DMS 273 treated with DMSO at 0.1 percent for 48 hours (cell line): ENCODE measurements at places on chromosomes 4 and X.

DNA sequence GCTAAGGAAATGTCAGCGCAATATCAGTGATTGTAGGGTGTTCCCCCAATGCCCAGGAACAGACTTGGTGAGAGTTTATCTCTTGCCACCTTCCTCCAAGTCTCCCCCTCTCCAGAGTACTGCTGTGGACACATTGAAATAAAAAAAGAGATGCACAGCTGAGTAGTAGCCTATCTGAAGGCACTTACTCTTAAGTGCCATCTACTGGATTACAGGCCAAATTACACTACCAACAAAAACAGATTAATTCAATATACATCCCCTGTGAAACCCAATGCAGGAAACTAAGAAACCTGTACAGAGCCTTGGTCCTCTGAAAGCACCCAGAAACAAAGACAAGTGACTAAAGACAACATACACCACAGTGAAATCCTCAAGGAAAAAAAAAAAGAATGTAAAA is 460.3 kb downstream of the ZIC3 start:
- peak; percentile 1 for DNase-seq

- DNase-seq = no peak
These were observed 24.9 kb downstream of the GPRASP3 start for GRCh38 chrX:102745513-102745856.

- DNase-seq = no peak
These were observed 65.2 kb upstream of the FAM47B start for GRCh38 chrX:34877436-34877835.

DNA sequence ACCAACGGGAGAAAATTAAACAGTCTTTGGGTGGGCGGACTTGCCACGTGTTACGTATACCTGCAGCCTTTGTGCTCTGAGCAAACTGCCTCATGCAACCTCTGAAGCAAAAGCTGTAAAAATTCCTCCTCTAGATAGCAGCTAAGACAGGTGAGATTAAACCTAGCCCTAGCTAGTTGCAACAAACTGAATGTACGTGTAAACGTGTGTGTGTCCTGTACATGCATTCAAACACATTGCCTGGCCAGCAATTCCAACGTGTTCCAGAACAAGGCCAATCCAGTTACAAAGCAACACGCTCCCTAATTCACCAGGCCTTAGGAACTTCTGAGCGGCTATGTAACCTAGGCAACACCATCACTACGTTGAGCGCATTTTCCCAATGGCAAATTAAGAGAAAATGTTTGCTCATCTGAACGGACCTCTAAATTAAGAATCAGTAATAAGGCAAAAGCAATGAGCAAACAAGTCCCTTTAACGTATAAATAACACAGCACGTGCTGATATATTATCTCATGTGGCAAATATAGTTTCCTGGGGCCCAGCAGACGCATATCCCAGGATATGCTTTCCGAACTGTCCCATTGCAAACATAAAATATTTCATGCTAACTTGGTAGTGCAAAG is 792 bp downstream of the PPID start:
- no peak for DNase-seq

- no peak for DNase-seq
These were observed 731.3 kb downstream of the DMD start for GRCh38 chrX:32480019-32480418.

GRCh38 chrX:107008034-107008433 is 8.0 kb upstream of the MORC4 start:
- no peak for DNase-seq

DNA sequence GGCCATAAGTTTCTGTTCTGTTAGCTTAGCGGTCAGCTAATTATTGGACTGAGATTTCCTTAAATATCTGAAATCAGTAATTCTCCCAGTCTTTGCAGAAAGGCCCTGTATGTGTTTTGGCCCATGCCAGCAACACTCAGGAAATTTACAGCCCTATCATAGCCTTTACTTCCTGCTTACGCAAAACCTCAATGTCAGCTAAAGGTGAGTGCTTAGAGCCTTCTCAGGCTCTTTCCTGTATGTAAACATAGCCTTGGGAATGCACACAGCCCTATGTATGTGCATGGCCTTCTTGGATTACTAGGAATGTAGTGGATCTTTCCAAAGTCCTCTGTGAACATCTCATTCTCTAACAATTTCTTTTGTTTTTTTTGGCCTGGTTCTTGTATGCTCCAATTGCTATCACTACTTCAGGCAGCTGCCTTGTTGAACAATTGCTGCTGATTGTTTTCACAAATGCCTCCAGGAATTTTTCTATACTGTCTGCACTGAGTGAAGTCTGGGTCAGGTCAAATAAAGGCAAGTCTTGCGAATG is 200.0 kb downstream of the PPP1R2C start:
- no peak for DNase-seq

- peak; percentile 48 for DNase-seq
These were observed 75.7 kb upstream of the LRPAP1 start for GRCh38 chr4:3607690-3608552.

- DNase-seq = no peak
These were observed 123.2 kb downstream of the PABPC4L start for GRCh38 chr4:134078230-134078914.

GRCh38 chr4:89254847-89255246 is 52.8 kb downstream of the GPRIN3 start:
- DNase-seq = no peak

GRCh38 chrX:19695884-19696283 is 180.6 kb upstream of the MAP3K15 start:
- DNase-seq = no peak

DNA sequence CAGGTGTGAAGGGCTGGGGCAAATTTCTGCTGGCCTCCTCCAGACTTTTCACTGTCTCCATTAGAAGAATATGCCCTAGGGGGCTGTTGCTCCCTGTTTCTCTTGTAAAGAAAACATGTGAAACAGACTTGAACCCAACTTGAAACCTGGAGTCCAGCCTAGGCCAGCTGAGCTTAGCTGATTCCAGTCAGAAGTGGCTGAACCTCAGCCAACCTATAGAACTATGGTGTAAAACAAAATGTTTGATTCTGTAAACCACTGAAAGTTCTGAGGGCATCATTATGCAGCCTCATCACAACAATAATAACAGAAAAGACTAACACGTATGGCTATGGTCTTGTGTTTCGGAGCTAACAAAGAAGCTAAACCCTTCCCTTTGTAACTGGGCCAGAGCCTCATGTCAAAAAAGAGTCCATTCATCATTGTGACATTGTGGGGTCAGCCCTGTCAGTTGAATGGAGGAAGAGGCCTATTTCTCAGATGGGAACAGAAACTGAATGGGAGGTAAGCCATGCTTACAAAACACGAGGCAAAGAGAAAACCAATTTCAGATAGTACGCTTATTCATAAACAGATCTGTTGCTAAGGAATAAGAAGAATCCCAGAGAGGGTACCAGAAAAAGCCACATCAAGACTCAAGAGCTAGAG is 34.1 kb downstream of the SETD7 start:
- no peak for DNase-seq

- peak; percentile 5 for DNase-seq
These were observed 978.3 kb upstream of the GRID2 start for GRCh38 chr4:91325495-91325894.

DNA sequence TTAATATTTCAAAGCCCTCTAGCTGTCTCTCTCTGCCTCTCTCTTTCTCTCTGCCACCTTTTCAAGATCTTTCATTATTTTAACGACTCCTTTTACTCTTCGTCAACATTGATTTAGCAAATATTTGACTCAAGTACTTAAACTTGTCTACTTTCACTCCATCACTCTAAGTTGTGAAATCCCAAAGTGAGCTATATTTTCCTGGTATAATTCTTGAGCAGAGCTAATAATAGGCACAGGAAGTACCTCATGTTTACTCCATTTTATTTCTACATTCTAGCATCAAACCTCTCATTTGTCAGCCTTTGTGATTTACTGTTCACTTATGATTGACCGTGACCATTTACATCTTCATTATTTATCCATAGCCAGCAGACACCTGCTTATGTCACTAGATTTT is 482.5 kb downstream of the RPA4 start:
- DNase-seq = no peak

GRCh38 chrX:101957174-101957573 is 25.3 kb upstream of the ZMAT1 start:
- no peak for DNase-seq

DNA sequence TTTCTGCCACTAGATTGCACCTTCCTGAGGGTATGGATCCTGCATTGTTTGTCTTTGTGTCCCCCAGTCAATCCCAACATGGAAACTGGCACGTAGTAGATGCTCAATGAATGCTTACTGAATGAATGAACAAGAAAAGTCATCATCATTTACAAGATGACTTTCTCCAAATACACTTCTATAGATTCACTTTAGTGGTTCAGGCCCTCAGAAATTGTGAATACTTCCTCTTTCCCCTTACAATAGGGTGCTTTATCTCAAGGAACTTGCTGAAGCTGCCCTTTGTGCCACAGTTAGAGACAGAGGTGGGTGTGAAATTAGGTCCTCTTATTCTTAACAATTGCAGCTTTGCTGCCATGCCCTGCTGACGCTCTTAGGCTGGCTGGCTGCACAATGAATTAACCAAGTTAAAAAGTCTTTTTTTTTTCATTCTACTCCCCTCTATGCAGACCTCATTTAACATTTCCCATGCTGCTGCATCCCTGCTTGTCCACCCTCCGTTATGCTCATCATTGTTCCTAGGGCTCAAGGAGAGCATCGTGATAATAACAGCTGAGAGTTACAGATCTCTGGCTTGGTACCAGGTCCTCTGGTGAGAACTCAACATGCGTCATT is 108.0 kb upstream of the ZNF518B start:
- no peak for DNase-seq

- no peak for DNase-seq
These were observed 111.2 kb upstream of the PLS3 start for GRCh38 chrX:115449742-115450141.

DNA sequence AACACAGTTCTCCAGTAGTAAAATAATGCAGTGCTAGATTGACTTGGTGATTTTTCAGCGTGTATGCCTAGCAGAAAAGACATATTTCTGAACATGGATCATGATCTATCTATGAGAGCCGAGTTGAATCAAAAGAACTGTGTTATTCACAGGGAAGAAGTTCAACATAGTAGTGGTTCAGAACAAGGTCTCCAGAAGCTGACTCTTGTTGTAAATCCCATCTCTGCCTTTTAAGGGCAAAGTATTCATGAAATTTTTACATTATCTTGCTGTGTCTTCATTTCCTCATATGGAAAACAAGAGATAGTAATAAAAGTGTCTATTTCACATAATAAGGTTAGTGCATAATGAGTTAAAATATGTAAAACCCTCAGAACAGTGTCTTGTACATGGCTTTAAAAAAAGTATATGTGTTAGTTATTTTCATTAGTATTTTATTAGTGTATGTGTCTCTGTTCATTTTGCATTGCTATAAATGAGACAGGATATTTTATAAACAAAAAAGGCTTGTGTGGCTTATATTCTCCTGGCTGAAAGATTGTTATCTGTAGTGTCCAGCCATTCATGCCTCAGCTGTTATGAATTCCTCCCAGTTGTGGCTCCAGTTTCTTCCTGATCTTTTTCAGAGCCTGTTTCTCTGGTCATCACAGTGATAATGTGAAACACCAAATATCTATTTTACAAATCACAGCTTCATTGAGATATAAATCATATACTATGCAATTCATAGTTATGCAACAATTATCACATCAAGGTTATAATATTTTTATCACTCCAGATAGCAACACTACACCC is 1351.2 kb downstream of the STIM2 start:
- no peak for DNase-seq

GRCh38 chrX:30301963-30302362 is 7.2 kb downstream of the NR0B1 start:
- DNase-seq = no peak

DNA sequence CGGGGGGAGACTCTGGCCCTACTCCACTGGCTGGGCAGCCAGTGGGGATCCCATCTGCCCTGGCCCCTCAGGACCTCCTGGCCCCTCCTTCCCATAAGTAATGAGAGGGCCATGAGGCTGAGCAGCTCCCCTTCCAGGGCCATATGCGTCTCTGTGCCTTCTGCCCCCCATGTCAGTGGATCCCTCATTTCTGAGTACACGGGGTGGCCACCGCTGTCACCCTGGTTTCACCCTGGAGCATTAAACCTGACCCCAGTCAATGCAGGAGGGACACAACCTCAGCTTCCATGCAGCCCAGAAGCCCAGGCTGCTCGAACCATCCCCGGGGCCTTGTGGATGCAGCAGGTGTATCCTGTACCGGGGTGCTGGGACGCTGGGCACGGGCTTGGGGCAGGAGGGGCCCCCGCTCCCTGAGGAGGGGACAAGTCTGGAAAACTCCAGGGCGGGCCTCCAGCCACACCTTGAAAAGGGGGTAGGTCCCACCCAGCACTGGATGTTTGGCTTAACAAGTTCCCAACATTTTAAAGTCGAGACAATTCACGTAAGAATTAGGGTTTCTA is 24.2 kb downstream of the ATP5ME start:
- DNase-seq = no peak

- no peak for DNase-seq
These were observed 218.7 kb upstream of the HS3ST1 start for GRCh38 chr4:11647433-11647832.

GRCh38 chr4:55781812-55782211 is 37.8 kb upstream of the EXOC1L start:
- no peak for DNase-seq

DNA sequence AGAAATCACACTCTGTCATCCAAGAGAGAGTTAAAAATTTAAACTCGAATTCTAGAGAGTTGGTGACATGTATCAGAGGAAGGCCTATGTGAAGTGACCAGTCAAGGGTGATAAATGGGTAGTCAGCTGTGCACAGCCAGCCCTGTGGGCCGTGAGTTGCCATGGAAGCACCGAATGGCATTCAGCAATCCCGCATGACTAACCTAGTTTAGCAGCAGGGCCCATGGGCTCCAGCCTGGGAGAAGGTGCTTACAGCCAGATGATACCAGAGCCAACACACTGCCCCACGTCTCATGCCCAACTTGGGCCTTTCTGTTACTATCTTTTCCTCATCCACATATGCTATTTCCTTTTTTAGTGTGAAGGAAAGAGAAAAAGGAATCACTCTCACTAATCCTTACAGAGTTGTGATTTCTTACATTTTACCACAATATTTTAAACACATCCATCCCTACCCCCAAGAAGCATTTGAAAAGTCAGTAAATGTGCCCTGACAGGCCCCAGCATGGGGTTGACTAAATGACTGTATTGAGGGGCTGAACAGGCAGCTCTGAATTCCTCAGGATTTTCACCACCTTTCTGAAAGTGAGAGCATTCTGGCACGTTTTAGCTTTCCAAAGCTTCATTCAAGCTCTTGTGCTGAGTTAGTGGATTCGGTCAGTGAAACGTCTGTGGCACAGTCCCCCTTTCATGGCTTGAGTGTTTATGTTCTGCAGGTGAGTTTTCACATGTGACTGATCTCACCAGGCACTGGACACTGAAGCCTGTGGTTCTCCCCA is 104.2 kb downstream of the AFF1 start:
- peak; percentile 39 for DNase-seq

- no peak for DNase-seq
These were observed 4.7 kb upstream of the TCEAL1 start for GRCh38 chrX:103624111-103624510.

- no peak for DNase-seq
These were observed 19.0 kb downstream of the ATP8A1 start for GRCh38 chr4:42637867-42638266.

- no peak for DNase-seq
These were observed 99.5 kb downstream of the EFHC2 start for GRCh38 chrX:44244008-44244407.
